ENCODE measurements at places on chromosomes 12 and 14. TPM values are rescaled to one million over a fixed set of nuclear protein-coding genes. Genes with fewer than 3 reads are reported as not detected.

DNA sequence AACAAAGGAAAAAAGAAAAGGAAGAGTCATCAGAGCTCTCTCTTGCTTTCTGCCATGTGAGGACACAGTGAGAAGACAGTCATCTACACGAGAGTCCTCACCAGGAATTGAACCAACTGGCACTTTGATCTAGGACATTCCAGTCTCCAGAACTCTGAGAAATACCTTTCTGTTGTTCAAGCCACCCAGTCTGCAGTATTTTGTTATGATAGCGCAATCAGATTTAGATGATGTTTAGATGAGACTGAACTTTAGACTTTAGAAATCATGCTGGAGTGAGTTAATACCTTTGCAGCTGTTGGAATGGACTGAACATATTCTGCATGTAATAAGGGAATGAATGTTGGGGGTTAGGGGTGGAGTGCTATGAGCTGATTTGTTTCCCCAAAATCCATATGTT lies 28.1 kb upstream of the RAB21 start:
- no peak for DNase-seq

Gene CNTN1
- total RNA-seq, result 0.26 TPM

Gene ADCY4
- total RNA-seq, result 1.3 TPM

Gene PNMA1
- total RNA-seq, result 19.5 TPM

Gene AQP2
- total RNA-seq, result not detected

GRCh38 chr12:14284184-14284722 lies 81.2 kb upstream of the ATF7IP start:
- peak; percentile 71 for DNase-seq

GRCh38 chr12:127811988-127812387 lies 455.0 kb upstream of the TMEM132C start:
- peak; percentile 99 for DNase-seq

Gene OR6C2
- not detected for total RNA-seq

GRCh38 chr14:87813211-87813610 lies 179.8 kb downstream of the GALC start:
- DNase-seq, result no peak

- no peak for DNase-seq
Observed at GRCh38 chr12:49648712-49649003, 25.3 kb downstream of the PRPF40B start.

Gene CLEC4A
- 0.33 TPM for total RNA-seq

GRCh38 chr14:55123101-55123500 lies 6.0 kb upstream of the LGALS3 start:
- peak; percentile 96 for DNase-seq

Data from fibroblast of lung (primary cell).